Karpas-422 (cell line): ENCODE measurements at places on chromosomes 1 and 21. TPM values are rescaled to one million over a fixed set of nuclear protein-coding genes. Genes with fewer than 3 reads are reported as not detected.

DNA sequence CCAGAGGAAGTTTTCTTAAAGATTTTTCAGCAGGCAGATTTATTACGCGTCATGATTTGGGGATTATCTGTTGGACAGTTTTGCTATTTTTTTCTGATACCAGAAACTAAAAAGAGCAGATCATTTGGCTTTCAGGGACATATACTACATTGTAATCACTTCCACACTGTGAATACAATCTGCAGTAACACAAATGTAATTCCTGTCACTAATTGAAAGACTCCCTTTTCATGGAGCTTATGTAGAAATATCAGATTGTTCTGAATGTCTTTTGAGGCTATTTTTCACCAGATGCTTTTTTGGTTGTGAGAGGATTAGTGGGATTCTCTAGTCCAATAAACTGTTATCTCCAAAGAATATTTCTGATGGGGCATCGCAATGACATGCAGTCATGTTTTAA is 464.2 kb downstream of the DISC1 start:
- no peak for DNase-seq

GRCh38 chr21:46618738-46619379 is 14.0 kb upstream of the S100B start:
- DNase-seq: no peak

DNA sequence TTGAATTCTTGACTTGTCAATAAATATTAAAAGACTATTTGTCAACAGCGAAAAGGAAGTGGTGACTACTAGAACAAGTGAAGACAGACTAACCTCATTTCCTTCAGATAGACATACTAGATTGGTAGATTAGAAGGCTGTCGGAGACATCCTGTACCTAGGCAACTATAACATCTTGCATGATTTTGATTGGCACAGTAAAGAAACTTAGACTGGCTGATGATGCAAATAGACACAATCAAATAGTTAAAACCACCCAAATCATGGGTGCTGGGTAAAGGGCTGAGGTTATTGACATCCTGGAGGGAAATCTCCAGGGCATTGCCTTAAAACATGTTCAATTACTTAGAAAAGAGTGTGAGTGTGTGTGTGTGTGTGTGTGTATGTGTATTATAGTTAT is 85.9 kb upstream of the EDEM3 start:
- no peak for DNase-seq

GRCh38 chr1:222820171-222820712 is 5.4 kb downstream of the DISP1 start:
- no peak for DNase-seq

Gene NPR1
- not detected in 2 replicates for total RNA-seq

Gene CELA3A
- not detected in 2 replicates for total RNA-seq

Gene ACTL8
- total RNA-seq: 0.11 TPM in 1 of 2 replicates, not detected in the other

Gene C1orf115
- total RNA-seq: 0.11 TPM in 1 of 2 replicates, not detected in the other
